Naive thymus-derived CD8-positive, alpha-beta T cell (primary cell): ENCODE measurements at places on chromosomes 16 and 17.

DNA sequence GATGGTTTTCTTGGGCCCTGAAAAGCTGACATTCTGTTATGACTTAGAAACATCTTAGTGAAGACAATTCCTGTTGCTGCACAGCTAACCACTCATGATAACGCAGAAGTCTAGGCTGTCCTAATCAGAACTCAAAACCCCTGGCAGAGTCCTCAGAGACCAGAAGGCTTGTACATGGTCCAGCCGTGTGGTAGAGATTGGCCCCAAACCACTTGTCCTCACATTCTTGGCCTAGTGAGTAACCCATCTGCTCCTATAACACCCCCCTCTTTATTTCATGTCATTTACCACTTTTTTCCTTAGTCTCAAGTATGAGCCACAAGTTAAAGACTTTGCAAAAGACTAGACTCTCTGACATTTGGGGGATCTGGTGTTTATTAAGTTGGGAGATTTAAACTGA, 116.5 kb upstream of the ADAMTS18 start:
- H3K27ac ChIP-seq = no peak overlapping the region
- no peak overlapping the region for H3K4me3 ChIP-seq
- no peak for DNase-seq
- no peaks in the 10 kb centered on the region for H3K4me1 ChIP-seq
- H3K36me3 ChIP-seq = no peaks in the 10 kb centered on the region

DNA sequence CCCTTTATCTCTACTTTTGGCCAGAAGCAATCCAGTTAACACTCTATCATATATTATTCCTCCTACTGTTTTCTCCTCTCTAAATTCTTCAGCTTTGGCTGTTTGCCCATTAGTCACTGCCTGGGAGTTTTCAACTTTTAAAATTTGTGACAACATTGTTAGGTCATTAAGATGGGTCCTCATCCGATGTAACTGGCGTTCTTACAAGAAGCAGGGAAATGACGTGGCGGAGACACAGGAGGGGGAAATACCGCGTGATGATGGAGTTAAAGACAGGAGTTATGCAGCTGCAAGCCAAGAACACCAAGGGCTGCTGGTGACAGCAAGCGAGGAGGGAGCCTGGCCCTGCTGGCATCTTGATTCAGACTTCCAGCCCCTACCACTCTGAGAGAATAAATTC, 34.8 kb upstream of the CPHXL start:
- peaks cover 6% of the 10 kb centered on the region for H3K4me1 ChIP-seq
- no peak overlapping the region for H3K27ac ChIP-seq
- DNase-seq = no peak
- no peak overlapping the region for H3K4me3 ChIP-seq
- no peaks in the 10 kb centered on the region for H3K36me3 ChIP-seq
- H3K27me3 ChIP-seq = peaks cover 2% of the 10 kb centered on the region

DNA sequence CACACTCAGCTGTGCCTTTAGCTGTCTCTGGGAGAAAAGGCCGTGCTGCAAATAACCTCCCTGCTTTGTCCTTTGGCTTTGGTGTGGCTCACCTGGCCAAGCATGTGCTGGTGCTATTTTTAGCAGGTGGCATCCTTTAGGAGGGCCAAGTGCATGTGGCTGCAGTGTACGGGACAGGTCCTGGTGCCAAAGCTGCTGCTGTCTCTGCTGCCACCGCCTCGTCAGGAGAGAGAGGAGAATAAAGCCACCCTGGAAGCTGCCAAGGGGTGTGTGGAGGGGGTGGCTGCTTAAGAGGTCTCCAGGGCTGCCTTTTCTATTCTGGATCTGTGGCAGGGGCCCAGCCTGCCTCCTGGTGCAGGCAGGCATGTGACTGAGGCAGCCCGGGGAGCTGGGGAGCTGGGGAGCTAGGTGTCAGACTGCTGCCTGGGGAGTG, 6.2 kb downstream of the AKAP1 start:
- no peaks in the 10 kb centered on the region for H3K36me3 ChIP-seq
- no peaks in the 10 kb centered on the region for H3K27me3 ChIP-seq
- DNase-seq = no peak
- no peak overlapping the region for H3K4me3 ChIP-seq
- no peak overlapping the region for H3K27ac ChIP-seq

GRCh38 chr17:54903375-54903774, 2.7 kb downstream of the TOM1L1 start:
- H3K27me3 ChIP-seq = peaks cover 23% of the 10 kb centered on the region
- no peak overlapping the region for H3K4me3 ChIP-seq
- H3K4me1 ChIP-seq = peaks cover 12% of the 10 kb centered on the region
- DNase-seq = no peak

GRCh38 chr17:34254651-34255380, at the start of gene CCL2:
Gene CCL2 (plus strand): TSS chr17:34255285. CDS start chr17:34255350, 65 bp downstream.
- H3K36me3 ChIP-seq = no peaks in the 10 kb centered on the region
- no peak within 1 kb of the TSS for H3K4me3 ChIP-seq
- peaks cover 10% of the 10 kb centered on the region for H3K4me1 ChIP-seq
- H3K27me3 ChIP-seq = peaks cover 26% of the 10 kb centered on the region
- no peak within 1 kb of the TSS for H3K27ac ChIP-seq
- DNase-seq = no peak

DNA sequence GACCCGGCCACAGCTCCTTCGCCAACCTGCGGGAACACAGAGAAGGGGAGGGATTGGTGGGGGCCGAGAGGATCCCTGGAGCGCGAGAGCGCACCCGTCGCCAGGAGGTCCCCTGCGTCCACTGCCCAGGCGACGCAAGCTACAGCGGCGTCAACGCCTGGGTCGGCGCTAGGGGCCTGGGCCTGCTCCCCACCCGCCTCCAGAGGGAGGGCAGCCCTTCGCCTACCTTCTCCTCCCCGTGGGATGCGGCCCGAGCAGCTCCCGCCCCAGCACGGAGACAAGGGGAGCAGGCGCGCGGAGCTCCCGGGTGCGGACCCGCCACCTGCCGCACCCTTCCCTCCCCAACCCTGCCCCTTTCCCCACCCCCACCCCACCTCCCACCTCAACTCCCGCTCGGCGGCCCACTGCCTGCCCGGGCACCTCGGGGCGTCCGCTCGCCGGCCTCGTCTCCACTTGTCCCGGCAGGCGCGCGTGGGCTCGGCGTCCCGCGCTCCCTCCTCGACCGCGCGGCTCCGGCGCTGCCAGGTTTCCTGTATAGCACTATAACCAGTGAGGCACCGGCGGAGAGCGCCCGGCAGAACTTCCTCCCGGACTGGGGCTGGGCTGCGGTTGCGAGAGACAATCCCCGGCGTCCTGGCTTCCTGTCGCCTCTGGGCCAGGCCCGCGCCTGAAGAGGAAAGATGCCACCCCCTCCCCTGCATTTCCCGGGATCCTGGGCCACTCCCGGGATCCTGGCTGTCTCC, 119.1 kb upstream of the SMURF2 start:
- H3K27ac ChIP-seq = peak overlapping the region; percentile 56
- peaks cover 9% of the 10 kb centered on the region for H3K4me1 ChIP-seq
- H3K4me3 ChIP-seq = peak overlapping the region; percentile 71
- H3K36me3 ChIP-seq = no peaks in the 10 kb centered on the region
- DNase-seq = peak; percentile 33

- no peak for DNase-seq
- peaks cover 25% of the 10 kb centered on the region for H3K4me1 ChIP-seq
- no peaks in the 10 kb centered on the region for H3K36me3 ChIP-seq
- no peak overlapping the region for H3K4me3 ChIP-seq
- no peak overlapping the region for H3K27ac ChIP-seq
- H3K27me3 ChIP-seq = no peaks in the 10 kb centered on the region
These were observed 3.6 kb upstream of the ARL4D start for GRCh38 chr17:43395165-43395564.

DNA sequence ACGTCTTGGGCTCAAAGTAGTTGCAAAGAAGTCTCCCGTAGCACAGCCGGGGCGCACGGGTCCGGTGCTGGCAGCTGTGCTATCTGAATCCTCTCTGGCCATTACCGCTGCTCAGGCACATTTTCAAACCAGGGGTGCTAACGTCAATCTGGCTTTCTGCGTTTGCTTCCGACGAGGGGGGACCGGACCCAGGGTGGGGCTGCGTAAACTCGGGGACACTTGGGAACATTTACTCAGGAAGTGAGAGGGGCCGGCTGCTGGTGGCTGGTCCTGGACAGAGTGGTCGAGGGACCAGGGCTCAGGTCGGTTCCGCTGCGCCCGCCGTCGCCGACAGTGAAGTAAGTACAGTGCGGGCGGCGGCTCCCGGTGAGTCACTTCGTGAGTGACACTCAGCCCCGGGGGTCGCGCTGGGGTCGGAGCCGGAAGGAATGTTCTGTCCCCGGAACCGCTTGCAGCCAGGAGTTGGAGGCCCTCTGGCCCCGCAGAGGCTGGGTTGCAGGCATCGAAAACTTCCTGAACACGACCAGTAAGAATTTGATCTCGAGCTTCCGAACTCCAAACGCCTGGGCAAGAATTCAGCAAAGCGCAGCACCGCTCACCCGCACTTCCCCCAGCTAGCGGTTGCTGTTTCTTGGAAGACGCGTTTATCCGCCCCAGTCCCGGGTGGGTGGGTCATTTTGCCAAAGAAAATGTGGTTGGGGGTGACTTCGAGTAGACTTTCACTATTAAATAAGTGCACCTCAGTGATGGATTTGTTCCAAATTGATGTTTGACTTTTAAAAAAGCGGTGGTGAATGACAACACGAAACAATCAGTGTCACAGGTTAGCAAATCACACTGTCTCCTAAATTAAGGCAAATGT, 1.4 kb upstream of the HS3ST3B1 start:
- H3K27ac ChIP-seq = no peak overlapping the region
- peaks cover 40% of the 10 kb centered on the region for H3K4me1 ChIP-seq
- no peak for DNase-seq
- peak overlapping the region; percentile 90 for H3K4me3 ChIP-seq

- no peaks in the 10 kb centered on the region for H3K27me3 ChIP-seq
- H3K27ac ChIP-seq = no peak overlapping the region
- no peak overlapping the region for H3K4me3 ChIP-seq
- H3K36me3 ChIP-seq = no peaks in the 10 kb centered on the region
- no peak for DNase-seq
These were observed 13.9 kb downstream of the MYL4 start for GRCh38 chr17:47223007-47223406.

DNA sequence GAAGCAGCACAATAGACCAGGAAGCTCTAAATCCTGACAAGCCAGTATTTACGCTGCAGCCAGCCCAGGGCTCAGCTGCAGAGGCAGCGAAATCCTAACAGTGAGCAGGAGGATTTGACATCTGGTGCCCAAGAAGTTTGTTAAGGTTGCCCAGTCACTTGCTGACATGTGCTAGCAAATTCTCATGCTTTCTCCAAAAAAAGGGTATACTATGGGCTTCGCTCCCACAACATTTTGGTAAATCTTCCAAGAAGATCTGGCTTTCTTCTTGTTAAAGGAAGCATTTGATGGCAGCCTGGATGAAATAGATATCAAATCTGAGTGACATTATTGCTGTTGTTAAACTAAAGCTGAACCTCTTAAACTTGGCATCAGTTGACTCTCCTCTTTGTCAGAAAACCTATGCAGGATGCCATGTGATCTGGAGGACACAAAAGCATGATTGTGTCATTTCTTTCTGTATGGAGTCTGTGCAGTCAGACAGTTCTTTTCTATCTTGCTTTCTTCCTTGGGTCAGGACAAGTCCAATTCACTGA, 949.7 kb upstream of the RBFOX1 start:
- H3K27me3 ChIP-seq = no peaks in the 10 kb centered on the region
- no peaks in the 10 kb centered on the region for H3K36me3 ChIP-seq
- no peaks in the 10 kb centered on the region for H3K4me1 ChIP-seq
- no peak overlapping the region for H3K27ac ChIP-seq
- H3K4me3 ChIP-seq = no peak overlapping the region

DNA sequence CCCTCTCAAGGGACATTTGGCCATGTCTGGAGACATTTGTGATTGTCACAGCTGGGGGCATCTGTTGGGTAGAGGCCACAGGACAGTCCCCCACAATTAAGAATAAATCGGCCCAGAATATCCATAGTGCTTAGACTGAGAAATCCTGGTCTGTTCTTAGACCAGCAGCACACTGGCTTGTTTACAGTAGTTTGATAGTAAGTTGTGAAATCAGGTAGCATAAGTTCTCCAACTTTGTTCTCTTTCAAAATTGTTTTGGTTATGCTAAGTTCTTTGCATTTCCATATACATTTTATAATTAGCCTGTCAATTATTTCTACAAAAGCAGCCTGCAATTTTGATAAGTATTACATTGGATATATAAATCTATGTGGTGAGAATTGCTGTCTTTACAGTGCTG, 6.8 kb downstream of the MGRN1 start:
- H3K27me3 ChIP-seq = no peaks in the 10 kb centered on the region
- H3K36me3 ChIP-seq = peaks cover 12% of the 10 kb centered on the region
- no peak overlapping the region for H3K4me3 ChIP-seq
- no peak overlapping the region for H3K27ac ChIP-seq

GRCh38 chr17:41343029-41343428, 7.6 kb downstream of the KRT33A start:
- no peak overlapping the region for H3K4me3 ChIP-seq
- no peak for DNase-seq
- no peaks in the 10 kb centered on the region for H3K36me3 ChIP-seq

- no peaks in the 10 kb centered on the region for H3K4me1 ChIP-seq
- no peaks in the 10 kb centered on the region for H3K36me3 ChIP-seq
- no peak overlapping the region for H3K27ac ChIP-seq
- H3K27me3 ChIP-seq = no peaks in the 10 kb centered on the region
- no peak overlapping the region for H3K4me3 ChIP-seq
These were observed 5.1 kb upstream of the SUZ12 start for GRCh38 chr17:31931756-31932155.

DNA sequence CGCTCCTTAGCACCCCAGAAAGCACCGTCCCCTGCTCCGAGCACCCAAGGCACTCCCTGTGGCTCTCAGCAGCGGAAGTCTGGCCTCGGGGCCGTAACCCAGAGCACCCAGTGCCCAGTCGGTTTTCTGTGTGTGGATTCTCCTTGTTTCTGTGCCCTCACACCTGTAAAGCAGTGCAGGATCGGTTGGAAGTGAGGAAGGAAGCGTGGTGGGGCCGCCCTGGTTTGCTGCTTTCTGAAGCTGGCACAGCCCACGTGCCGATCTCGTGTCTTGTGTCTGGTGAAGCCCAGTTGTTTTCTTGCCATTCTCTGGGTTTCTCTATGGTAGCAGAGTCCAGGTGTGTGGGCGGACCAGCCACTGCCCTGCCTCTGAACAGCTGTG, 3.7 kb downstream of the ACSF3 start:
- H3K27me3 ChIP-seq = no peaks in the 10 kb centered on the region
- peaks cover 23% of the 10 kb centered on the region for H3K36me3 ChIP-seq
- DNase-seq = no peak
- H3K27ac ChIP-seq = peak overlapping the region; percentile 99
- H3K4me3 ChIP-seq = peak overlapping the region; percentile 95

GRCh38 chr16:68951991-68952877, 108.9 kb downstream of the TANGO6 start:
- DNase-seq = no peak
- H3K27ac ChIP-seq = peak overlapping the region; percentile 52
- peaks cover 1% of the 10 kb centered on the region for H3K36me3 ChIP-seq
- H3K27me3 ChIP-seq = no peaks in the 10 kb centered on the region
- H3K4me3 ChIP-seq = no peak overlapping the region
- H3K4me1 ChIP-seq = no peaks in the 10 kb centered on the region

GRCh38 chr17:45326626-45327025, 9.8 kb upstream of the MAP3K14 start:
- no peaks in the 10 kb centered on the region for H3K36me3 ChIP-seq
- no peaks in the 10 kb centered on the region for H3K27me3 ChIP-seq
- no peak for DNase-seq

DNA sequence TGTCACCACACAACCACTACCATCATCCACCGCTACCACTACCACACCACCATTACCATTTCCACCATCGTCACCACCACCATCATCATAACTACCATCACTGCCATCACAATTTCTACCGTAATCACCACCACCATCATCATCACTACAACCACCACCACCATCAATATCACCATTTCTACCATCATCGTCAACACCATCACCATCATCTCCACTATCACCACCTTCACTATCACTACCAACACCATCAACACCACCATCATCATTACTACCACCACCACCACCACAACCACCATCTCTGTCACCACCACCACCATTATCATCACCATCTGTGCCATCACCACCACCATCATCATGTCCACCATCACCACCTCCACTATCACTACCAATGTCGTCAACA, 524.5 kb upstream of the C16orf82 start:
- H3K4me1 ChIP-seq = no peaks in the 10 kb centered on the region
- H3K27me3 ChIP-seq = no peaks in the 10 kb centered on the region
- no peaks in the 10 kb centered on the region for H3K36me3 ChIP-seq
